CD14-positive monocyte (primary cell): ENCODE measurements at places on chromosomes 5 and 9. TPM values are rescaled to one million over a fixed set of nuclear protein-coding genes. Genes with fewer than 3 reads are reported as not detected.

The FAM120A gene
- polyA plus RNA-seq, result 12.7 TPM

The NTNG2 gene
- polyA plus RNA-seq, result 10.0 and 24.6 TPM in 2 replicates

The FPGS gene
- polyA plus RNA-seq, result 25.2 TPM

The COL27A1 gene
- 0.03 TPM in 1 of 2 replicates, not detected in the other for polyA plus RNA-seq

The MELK gene
- 0.08 TPM in 1 of 2 replicates, not detected in the other for polyA plus RNA-seq

The CCDC187 gene
- polyA plus RNA-seq, result not detected in 2 replicates

The MYOZ3 gene
- not detected in 2 replicates for polyA plus RNA-seq

The DENND4C gene
- polyA plus RNA-seq, result 8.1 TPM

The MAN1B1 gene
- 29.3 TPM for polyA plus RNA-seq

The SHLD3 gene
- polyA plus RNA-seq, result 2.6 TPM

The CYLC2 gene
- polyA plus RNA-seq, result not detected

The LRRC70 gene
- not detected for polyA plus RNA-seq

The MCIDAS gene
- not detected for polyA plus RNA-seq

The SEMA4D gene
- polyA plus RNA-seq, result 28.2 TPM
